Cerebellum (tissue), 4 donors: ENCODE measurements at places on chromosomes 3 and 15.

DNA sequence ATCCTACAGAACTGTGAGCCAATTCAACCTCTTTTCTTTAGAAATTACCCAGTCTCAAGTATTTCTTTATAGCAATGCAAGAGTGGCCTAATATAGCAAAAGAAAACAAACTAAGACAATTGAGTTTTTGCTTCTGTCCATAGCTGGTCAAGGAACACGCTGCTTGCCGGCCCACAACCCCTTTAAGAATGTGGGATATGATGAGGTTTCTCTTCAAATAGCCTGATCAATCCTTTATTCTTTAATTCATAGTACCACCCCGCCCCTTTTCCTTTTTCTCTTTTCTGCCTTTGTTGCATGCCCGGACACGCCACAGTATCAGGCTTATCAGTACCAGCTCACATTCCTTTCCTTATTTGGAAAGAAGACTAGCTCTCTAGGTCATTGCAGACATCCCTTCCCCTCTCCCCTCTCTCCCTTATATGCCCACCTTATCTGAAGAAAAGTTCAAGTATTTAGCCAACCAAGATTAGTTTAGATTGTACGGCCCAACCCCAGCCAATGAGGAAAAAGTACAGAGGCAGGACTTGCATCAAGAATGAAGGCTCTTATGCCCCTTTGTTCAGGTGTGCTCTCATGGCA lies 404.5 kb downstream of the OCA2 start:
- DNase-seq, result no peak

- DNase-seq, result no peak
These were observed 11.0 kb upstream of the STARD5 start for GRCh38 chr15:81334768-81335435.

DNA sequence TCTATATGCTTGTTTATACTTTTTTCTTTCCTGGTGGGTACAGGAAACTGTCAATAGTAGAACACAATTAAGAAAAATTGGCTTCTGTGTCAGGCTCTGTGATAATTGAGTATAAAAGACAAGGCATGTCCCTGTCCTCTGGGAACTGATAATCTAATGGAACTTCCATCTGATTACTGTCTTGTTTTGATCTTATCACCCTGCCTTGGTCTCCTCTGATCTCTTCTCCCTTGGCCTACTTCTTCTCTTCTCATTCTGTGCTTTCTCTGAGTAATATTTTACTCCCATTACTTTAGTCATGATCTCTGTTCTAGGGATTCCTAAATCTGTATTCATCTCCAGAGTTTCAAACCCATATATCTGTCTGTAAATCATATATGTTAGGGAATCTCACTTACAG lies 14.6 kb downstream of the UBE2Q2 start:
- no peak for DNase-seq

- no peak for DNase-seq
These were observed 63.7 kb downstream of the SLC12A8 start for GRCh38 chr3:125148836-125149235.

DNA sequence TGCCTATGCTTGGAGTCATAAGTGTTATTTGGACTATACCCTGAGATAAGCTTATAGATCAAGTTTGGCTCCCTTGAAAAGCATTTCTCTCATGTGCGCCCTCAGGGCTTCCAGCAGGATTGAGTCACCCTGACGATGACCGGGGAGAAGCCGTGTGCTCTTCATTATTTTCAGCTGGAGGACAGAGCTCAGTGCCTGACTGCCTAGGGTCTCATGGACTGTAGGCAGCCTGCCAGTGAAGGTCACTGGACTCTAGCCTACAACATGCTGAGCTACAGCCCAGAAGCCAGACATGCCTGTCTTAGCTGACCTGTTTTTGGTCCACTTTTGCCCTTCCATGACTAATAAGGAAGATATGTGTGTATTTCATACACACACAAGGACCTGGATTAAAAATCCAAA lies 31.6 kb upstream of the NUDT16 start:
- DNase-seq, result no peak

GRCh38 chr3:72386327-72387000 lies 461.8 kb downstream of the SHQ1 start:
- DNase-seq, result no peak

GRCh38 chr3:128228366-128228910 lies 75.2 kb downstream of the EEFSEC start:
- DNase-seq, result no peak

GRCh38 chr3:189389346-189389745 lies 217.6 kb downstream of the TPRG1 start:
- DNase-seq, result no peak

DNA sequence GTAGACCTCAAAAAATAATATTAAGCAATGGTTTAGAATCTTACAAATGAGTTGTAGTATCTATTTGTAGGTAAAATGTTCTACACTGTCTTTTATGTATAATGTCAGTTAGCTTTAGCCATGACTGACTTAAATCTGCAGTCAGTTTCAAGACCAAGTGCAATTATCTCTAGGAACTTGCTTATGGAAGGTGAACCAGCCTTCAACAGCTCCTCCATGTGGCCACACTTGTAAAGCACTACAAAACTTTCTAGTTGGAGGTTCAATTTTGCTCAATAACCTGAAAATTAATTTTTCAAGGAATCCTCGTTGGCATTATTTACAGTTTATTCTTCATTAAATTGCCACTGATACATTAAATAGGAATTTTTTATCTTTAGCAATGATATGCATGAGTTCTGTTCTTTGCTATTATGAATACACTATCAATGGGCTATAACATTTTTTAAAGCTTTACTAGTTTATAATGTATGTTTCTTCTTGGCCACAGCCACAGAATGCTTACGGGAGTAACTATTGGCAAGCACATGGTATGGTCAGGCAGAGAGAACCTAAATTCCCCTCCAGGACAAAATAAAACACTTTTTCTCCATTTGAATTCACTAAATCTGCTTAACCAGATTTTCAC lies 315.3 kb upstream of the UBE2E2 start:
- DNase-seq, result peak; percentile 20

DNA sequence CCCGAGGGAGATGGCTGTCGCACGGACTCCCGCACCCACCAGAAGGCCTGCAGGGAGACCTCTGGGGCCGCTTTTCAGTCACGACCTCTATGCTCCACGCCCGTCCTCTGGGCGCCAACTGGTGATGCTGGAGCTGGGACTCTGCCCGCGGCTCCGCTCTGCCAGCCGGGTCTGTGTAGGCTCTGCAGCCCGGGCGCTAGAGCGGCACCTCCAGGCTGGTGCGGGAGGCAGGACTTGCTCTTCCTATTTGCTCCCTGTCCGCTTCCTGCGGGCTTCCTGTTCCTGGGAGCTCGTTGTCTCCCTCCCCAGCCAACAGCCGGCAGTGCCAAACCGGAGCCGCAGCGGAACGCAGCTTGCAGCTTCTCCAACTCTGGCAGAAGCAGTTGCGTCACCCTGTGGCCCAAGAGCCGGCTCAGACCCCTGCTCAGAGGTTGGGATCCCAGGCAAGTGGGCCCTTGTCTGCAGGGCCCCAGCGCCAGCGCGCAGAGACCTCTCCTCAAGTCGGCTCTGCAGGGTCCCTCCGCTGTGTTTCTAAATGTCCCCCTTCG lies 285.9 kb downstream of the XXYLT1 start:
- peak; percentile 11 for DNase-seq

DNA sequence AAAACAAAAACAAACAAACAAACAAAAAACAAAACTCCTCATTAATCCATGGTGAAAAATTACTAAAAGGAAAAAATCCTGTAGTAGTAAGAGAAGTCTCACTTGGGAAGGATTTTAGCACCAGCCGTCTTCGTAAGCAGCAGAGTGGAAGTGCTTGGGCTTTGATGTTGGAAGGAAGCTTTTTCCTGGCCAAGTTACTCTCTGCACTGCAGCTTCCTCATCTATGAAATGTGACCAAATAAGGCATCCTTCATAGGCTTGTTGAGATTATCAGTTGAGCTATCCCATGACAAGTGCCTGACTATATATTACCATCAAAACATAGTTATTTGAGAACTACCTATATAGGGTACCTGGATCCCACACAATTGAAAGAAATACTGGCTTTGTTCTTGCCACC lies 436.4 kb upstream of the ONECUT1 start:
- no peak for DNase-seq

- no peak for DNase-seq
These were observed 367.9 kb upstream of the GBE1 start for GRCh38 chr3:82129221-82129801.

- DNase-seq, result no peak
These were observed 10.8 kb upstream of the ATP13A5 start for GRCh38 chr3:193389335-193389734.
